ENCODE measurements at places on chromosomes 7 and 10.

DNA sequence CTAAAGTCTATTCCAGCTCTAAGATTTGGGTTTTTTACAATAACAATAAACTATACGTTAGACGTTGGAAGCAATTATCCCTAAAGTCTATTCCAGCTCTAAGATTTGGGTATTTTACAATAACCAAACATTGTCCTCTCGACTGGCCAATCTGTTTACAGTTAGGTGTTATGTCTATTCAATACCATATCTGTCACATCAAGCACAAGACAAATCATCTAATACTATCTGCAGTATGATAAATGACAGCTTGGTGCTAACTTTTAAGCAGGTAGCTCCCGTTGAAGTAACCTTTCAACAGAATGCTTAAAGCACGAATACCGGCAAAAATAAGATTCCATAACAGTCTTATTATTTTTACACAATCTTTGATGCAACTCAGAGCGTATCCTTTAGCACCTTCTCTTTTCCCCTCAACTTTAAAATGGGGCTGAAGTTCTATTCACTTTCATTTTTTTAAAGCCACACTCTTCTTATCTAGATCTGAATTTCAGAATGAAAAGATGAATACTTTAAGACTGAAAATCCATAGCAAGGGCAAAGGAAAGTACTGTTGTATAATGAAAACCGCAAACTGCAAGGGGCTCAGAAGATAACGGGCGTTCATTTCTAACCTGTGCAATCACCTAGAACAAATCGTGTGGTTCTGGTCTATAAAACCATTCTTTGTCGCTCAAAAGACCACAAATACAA, 925 bp downstream of the H2AZ2 start:
- H3K4me3 ChIP-seq, result peak overlapping the region; percentile 80
- H3K4me1 ChIP-seq, result peaks cover 19% of the 10 kb centered on the region
- peak overlapping the region; percentile 93 for H3K27ac ChIP-seq
- H3K36me3 ChIP-seq, result peaks cover 4% of the 10 kb centered on the region
- DNase-seq, result no peak

GRCh38 chr10:61346796-61347413, 106.3 kb downstream of the TMEM26 start:
- H3K4me3 ChIP-seq, result no peak overlapping the region
- no peaks in the 10 kb centered on the region for H3K4me1 ChIP-seq
- no peaks in the 10 kb centered on the region for H3K27me3 ChIP-seq
- no peaks in the 10 kb centered on the region for H3K36me3 ChIP-seq
- DNase-seq, result no peak
- H3K27ac ChIP-seq, result no peak overlapping the region

DNA sequence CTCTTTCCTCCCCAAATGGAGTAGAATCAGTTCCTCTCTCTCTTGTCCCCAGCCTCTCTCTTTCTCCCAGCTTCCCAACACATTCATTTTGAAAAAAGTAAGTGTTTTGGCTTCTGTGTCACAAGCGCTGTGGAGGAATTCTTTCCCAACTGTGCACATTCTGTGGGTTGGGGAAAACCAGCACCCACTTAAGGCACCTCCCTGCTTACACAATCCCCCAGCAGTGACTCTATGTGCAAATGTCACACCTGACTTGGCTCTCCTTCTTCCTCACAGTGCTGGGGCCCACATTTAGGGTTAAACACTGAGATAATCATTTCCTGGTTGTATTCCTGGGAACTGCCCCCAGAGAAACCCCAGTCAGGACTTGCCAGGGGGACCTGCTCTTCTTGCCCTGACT, 358.1 kb upstream of the ZNF32 start:
- no peaks in the 10 kb centered on the region for H3K27me3 ChIP-seq
- H3K36me3 ChIP-seq, result no peaks in the 10 kb centered on the region
- no peak overlapping the region for H3K4me3 ChIP-seq
- H3K4me1 ChIP-seq, result peaks cover 13% of the 10 kb centered on the region
- no peak overlapping the region for H3K27ac ChIP-seq

- no peaks in the 10 kb centered on the region for H3K27me3 ChIP-seq
- H3K4me1 ChIP-seq, result peaks cover 88% of the 10 kb centered on the region
- H3K36me3 ChIP-seq, result no peaks in the 10 kb centered on the region
Measured at GRCh38 chr10:71767420-71768035, 5.8 kb downstream of the VSIR start.

DNA sequence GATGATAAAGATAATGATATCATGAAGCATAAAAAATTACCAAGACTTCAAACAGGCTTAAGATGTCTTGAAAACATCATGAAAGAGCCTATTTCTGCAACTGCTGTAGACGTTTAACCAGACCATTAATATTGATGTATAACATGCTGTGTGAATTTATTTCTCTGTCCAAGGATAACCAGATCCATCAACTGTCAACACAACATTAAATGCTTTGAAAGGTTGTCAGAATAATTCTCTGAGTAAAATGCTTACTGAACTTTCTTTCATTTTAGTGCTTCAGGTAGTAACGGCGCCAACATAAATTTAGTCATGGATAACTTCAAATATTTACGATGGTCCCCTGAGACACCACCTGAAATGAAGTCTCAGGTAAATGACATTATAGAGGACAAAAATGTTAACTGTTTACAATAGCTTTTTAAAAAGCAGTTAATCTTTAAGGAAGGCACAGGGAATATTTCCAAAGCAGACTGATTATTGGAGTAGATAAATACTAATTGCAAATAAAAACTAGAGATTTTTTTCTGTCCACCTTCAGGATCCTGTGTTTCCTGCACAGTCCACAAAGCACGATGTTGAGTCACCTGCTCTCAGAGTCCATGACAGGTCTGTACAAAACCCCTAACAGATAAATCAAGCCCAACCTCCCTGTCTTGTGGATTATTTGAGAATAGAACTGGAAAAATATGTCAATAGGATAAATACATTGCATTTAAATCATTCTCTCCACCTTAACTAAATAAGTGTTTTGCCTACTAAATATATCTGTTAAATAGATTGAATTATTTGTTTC, 1213.2 kb downstream of the XPNPEP1 start:
- H3K27me3 ChIP-seq, result no peaks in the 10 kb centered on the region
- no peaks in the 10 kb centered on the region for H3K4me1 ChIP-seq
- DNase-seq, result no peak
- no peak overlapping the region for H3K27ac ChIP-seq
- no peak overlapping the region for H3K4me3 ChIP-seq

DNA sequence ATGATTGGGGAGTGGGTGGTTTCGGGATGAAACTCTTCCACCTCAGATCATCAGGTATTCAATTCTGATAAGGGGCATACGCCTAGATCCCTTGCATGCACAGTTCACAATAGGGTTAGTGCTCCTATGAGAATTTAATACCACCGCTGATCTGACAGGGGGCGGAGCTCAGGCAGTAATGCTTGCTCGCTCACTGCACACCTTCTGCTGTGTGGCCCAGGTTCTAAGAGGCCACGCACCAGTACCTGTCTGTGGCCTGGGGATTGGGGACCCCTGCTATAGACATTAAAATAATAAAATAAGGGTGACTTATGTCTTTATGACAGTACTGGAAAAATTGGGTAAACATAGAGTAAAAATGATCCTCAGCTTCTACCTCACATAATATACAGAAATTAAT, 66.1 kb downstream of the SAMD9 start:
- H3K27ac ChIP-seq, result no peak overlapping the region
- no peaks in the 10 kb centered on the region for H3K4me1 ChIP-seq
- no peaks in the 10 kb centered on the region for H3K27me3 ChIP-seq
- no peak overlapping the region for H3K4me3 ChIP-seq

GRCh38 chr10:58529077-58529728, 16.5 kb downstream of the BICC1 start:
- H3K4me1 ChIP-seq, result peaks cover 12% of the 10 kb centered on the region
- H3K27ac ChIP-seq, result no peak overlapping the region
- H3K4me3 ChIP-seq, result no peak overlapping the region

DNA sequence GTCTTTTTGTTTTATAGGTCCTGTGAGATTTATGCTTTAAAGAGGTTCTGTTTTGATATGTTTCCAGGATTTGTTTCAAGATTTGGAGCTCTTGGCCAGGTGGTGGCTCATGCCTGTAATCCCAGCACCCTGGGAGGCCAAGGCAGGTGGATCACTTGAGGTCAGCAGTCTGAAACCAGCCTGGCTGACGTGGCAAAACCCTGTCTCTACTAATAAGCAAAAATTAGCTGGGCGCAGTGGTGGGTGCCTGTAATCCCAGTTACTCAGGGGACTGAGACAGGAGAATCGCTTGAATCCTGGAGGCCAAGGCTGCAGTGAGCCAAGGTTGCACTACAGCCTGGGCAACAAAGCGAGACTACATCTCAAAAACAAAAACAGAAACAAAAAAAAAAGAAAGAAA, 8.3 kb upstream of the HYAL4 start:
- H3K36me3 ChIP-seq, result no peaks in the 10 kb centered on the region
- H3K4me3 ChIP-seq, result no peak overlapping the region
- H3K4me1 ChIP-seq, result no peaks in the 10 kb centered on the region
- no peak for DNase-seq

DNA sequence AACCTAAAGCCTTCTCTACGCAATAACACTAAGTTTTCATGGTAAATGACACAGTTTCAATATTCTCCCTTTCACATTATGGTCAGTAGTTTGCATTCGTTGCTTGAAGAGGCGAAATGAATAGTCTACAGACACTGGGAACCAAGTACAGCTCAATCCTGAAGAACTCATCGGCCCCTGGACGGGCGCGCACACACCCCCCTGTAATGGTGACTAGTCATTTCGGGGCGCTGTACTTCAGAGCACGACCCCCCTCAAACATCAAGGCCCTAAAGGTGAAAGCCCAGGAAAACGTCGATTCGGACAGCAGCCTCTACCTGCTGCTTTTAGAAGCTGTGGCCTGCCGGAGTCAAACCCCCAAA, 1.0 kb downstream of the NT5C2 start:
- no peaks in the 10 kb centered on the region for H3K36me3 ChIP-seq
- no peaks in the 10 kb centered on the region for H3K27me3 ChIP-seq
- H3K4me1 ChIP-seq, result peaks cover 68% of the 10 kb centered on the region

DNA sequence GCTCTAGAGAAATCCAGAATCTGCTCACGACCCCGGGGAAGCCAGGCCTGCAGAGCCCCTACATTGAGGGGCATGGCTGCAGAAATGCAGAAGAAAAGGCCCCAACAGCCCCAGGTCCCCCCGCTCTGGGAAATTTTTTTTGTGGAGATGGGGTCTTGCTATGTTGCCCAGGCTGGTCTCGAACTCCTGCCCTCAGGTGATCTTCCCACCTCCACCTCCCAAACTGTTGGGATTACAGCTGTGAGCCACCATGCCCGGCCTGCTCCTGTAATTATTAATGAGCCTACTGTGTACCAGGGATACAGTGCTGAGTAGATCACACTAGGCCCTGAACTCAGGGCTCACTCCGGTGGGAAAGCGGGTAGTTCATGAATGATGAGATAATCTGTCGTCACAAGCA, 29.9 kb downstream of the TNRC18 start:
- no peak for DNase-seq
- H3K4me1 ChIP-seq, result peaks cover 31% of the 10 kb centered on the region
- no peak overlapping the region for H3K4me3 ChIP-seq
- H3K27ac ChIP-seq, result no peak overlapping the region

- no peak for DNase-seq
- peaks cover 38% of the 10 kb centered on the region for H3K4me1 ChIP-seq
- peak overlapping the region; percentile 46 for H3K4me3 ChIP-seq
Measured at GRCh38 chr10:32963096-32963495, 5.1 kb upstream of the ITGB1 start.

DNA sequence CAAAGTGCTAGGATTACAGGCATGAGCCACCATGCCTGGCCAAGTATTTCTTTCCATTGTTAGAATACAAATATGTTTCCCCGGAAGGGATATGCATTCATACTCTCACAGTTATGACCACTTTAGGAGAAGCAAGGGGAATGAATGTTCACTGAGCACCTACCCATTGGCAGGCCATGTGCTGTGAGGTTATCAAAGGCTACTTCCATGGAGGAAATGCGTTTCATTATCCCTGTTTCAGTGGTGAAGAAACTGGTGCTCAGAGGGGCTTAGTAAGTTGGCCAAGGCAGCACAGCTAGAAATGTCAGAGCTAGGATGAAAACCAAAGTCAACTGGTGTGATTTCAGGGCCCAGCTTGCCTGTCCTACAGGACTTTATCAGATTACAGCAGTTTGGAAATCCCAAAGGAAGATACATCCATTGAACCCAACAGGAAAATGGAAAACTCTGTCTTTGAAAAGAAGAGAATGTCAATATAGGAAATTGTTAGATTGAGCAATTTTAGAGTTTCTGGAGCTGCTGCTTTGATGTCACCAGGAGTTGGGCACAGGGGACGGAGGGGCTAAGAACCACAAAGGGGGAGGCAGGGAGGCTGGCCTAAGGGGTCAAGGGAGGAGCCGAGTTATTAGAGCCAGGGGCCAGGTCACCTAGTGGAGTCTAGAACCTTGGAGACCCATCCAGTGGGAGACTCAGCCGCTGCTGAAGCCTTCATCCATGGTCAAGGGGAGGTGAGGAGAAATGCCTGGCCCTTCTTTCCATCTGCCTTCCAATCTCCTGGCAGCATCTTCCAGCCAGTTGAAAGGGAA, 319.8 kb downstream of the FRMD4A start:
- no peak overlapping the region for H3K27ac ChIP-seq
- H3K27me3 ChIP-seq, result no peaks in the 10 kb centered on the region
- H3K4me1 ChIP-seq, result peaks cover 4% of the 10 kb centered on the region
- H3K36me3 ChIP-seq, result no peaks in the 10 kb centered on the region
- H3K4me3 ChIP-seq, result no peak overlapping the region

GRCh38 chr7:54810401-54810800, 51.4 kb upstream of the SEC61G start:
- no peak overlapping the region for H3K4me3 ChIP-seq
- no peaks in the 10 kb centered on the region for H3K27me3 ChIP-seq
- no peaks in the 10 kb centered on the region for H3K36me3 ChIP-seq
- no peak for DNase-seq
- peaks cover 9% of the 10 kb centered on the region for H3K4me1 ChIP-seq
- H3K27ac ChIP-seq, result no peak overlapping the region

DNA sequence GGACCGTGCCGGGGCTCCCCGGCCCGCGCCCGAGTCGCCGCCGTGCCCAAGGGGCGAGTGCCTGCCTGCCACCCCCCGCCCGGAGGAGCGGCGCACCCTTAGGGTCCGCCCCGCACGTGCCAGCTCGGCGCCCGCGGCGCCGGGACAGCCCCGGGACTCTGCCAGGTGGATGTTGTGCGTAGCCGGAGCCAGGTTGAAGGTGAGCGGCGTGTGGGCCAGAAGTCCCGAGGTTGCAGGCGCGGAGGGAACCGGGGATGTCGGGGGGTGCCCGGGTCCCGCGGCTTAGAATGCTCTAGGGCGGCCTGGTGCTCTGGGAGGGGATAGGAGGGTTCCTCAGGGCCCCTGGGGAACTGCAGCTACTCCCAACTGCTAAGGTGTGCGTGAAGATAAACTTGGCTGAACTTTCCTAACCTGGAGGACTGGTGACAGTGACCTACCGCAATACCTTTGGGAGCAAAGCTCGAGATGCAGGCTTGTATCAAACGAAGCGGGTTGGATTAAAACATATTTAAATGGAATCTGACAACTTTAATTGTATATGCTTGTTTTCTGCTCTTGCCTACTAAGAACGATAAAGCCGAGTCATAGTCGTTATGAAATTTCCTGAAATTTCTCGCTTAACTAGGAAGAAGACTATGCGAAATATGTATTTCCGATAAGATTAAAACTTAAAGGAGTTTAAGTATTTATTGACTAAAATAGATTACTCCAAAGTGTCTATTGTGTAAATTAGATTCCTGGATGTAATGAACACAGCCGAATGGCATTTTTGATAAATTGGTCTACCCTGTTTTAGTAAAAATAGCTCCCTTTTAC, at the start of gene CUX1:
TSS of gene CUX1 (plus strand) at position 156 of the 816 bp plus-strand sequence. CDS start at position 170, 14 bp downstream.
- DNase-seq, result no peak
- H3K27me3 ChIP-seq, result no peaks in the 10 kb centered on the region
- peaks cover 13% of the 10 kb centered on the region for H3K4me1 ChIP-seq
- no peaks in the 10 kb centered on the region for H3K36me3 ChIP-seq
